ENCODE measurements at places on chromosomes 5 and 9. TPM values are rescaled to one million over a fixed set of nuclear protein-coding genes. Genes with fewer than 3 reads are reported as not detected.

CD14 gene
- 0.21 TPM for total RNA-seq

DNA sequence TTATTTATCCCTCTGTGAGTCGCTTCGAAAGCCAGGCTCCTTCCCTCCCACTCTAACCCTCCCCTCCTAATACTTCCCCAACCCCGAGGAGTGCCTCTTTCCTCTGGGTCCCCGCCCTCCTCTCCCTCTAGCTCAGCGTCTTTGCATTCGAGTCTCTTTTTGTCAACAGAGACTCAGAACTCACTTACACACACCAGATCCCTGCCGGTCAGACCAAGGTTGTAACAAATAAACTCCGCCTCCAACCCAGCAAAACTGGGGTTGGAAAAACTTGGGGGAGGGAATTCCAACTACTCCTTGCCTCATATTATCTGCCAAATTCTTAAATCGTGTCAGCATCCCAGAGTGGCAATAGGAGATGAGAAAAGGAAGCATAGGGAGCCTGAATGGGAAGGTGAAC, at the start of gene HTR1A:
Gene HTR1A (minus strand): TSS at position 167 of the 400 bp plus-strand sequence. CDS start 726 bp downstream, outside the sequence.
- DNase-seq = no peak

XRCC4 gene
- 14.8 TPM for total RNA-seq

CTXN3 gene
- not detected for total RNA-seq

PCDHB12 gene
- total RNA-seq = not detected

DNA sequence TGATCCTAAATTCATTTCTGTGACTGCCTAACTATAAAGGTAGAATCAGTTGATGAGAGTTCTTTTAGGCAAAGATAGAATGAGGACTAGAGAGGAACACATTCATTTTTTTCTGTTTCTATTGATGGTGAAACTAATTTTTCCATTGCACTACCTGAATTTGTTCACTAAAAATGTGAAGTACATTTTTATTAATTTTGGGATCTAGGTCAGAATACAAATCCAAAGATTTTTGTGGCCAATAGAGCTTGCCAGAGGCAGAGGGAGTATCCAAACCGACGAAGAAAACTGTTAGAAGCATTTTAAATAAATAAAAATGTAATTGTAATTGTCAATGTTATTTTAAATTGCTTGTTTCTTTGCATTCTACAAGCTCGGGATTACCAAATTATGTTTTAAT, 78.1 kb downstream of the MTREX start:
- DNase-seq = no peak

GRCh38 chr5:180959661-180960060, 29.0 kb upstream of the BTNL3 start:
- no peak for DNase-seq

GRCh38 chr9:133526721-133527321, 2.1 kb upstream of the MYMK start:
- DNase-seq = no peak

HINT1 gene
- total RNA-seq = 248 TPM

DNA sequence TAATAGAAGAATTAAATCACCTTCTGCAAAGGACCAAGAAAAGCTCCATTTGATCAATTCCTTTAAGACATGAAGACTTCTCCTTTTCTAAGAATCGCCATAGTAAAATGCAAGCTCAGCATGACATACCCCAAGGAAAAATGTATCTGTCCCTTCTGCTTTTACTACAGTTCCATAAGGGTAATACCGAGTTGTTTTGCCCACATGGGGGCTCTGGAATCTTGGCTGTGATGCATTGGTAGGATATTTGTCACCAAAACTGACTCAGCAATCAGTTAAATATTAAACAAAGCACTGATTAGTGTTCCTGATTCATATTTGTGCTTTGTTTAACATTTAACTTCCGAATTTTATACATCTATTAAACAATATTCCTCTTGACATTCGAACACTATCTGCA, 24.3 kb upstream of the KCNIP1 start:
- DNase-seq = no peak

CDH6 gene
- total RNA-seq = not detected

DNA sequence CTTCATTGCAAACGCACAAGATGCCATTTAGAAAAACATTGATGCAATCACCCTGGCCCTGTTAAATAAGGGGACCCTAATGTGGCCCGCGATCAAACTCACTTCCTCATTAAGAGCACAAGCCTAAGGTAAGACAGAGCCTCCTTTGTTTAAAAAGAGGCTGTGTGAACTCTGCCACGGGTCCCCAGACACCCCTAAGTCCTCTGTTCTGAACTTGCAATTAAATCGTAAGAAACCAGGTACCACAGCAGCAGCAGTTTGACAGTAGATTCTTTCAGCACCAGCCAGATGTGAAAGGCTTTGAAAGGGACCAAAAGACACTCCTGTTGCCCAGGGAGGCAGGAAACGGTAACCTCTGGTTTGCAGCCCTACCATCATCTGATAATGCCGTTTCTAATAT, 346.3 kb downstream of the TMEM167A start:
- no peak for DNase-seq

PTCD2 gene
- total RNA-seq = 13.6 TPM

CDK5RAP2 gene
- total RNA-seq = 52.5 TPM

DNA sequence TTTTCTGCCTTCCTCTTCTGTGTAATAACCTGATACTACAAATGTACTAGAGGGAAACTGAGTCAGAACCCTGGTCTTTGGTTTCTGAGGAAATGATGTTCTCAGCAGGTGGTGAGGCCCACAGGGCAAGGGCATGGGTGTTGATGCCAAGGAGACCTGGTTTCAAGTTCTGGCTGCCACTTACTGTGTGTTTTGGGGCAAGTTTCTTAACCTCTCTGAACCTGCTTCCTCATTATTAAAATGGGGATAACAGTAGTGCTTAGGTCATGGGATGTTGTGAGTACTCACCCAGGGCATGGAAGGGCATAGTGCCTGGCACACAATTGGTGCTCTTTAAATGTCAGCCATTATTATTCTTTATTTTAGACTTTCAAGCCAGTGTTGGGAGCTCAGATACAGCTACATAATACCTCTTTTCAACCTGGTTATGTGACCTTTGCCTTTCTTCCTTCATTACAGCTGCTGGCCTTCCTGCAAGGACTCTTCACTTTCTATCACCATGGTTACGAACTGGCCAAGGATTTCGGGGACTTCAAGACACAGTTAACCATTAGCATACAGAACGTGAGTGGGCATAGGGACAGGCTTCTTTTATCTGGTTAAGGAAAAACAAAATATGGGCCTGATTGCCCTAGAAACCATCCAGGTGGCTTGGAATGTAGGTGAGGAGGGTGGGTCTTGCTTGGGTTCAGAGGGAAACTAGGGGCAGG, 131.5 kb downstream of the ARHGAP26 start:
- DNase-seq = no peak

DNA sequence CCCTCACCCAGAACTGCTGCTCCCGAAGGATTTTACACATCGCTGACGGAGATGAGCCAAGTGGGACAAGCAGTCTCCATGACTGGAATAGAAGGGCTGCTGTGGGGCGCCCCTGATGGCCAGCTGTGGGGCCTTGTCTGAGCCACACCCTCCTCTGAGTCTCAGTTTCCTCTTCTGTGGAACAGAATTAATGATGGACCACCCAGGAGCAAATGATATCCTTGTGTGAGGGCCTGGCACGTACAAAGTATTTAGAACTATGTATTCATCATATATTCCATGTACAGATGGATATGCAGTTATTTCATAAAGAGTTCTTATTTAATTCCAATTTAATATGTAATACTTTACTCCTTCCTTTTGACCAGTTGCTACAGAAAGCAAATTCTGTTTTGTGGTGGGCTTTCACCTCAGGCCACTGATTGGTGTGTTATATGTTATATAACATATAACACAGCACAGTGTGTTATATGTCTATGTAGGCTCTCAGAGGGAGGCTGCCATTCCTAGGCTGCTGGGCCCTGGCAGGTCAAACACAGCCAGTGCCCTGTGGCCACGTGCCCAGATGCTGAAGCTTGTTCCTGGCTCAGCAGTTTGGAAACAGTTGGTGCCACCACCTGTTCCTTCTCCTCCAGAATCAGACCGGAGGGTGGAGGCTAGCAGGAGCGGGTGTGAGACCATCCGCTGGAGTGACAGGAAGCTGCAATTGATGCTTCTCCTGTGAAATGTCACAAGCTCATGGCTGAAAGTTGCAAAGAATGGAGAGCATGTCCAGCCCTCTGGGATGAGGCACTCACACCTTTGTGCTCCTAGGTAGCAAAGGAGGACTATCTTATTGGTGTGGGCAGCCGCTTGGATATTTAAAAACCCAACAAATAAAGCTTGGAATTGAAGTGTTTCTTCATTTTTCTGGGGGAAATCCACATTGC, 4.4 kb upstream of the FGD3 start:
- DNase-seq = no peak

MCTP1 gene
- total RNA-seq = 21.5 TPM

ENHO gene
- total RNA-seq = not detected

- no peak for DNase-seq
These were observed 40.1 kb upstream of the BICD2 start for GRCh38 chr9:92804727-92805126.

DNA sequence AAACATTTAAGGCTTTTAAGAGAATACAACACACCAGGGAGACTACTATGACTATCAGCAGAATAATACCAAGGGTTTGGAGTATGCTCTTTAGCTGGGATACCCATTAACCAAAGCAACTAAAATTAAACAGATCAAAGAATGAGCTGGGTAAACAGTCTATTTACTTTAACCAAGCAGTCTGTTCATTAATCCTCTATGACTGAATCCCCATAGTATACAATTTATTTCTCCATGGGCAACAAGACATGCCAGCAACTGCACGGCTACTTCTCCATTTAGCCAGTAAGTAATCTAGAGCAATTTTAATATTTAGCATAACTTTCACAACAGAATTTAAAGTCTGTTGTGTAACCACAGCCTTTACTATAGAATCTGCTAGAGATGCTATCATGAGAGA, 77.6 kb downstream of the CDO1 start:
- DNase-seq = no peak

FST gene
- total RNA-seq = 0.23 TPM

- peak; percentile 34 for DNase-seq
These were observed 96.3 kb upstream of the MEF2C start for GRCh38 chr5:88979244-88979643.

CMYA5 gene
- 0.13 TPM for total RNA-seq

OSMR gene
- total RNA-seq = 0.35 TPM

CDX1 gene
- not detected for total RNA-seq

DNA sequence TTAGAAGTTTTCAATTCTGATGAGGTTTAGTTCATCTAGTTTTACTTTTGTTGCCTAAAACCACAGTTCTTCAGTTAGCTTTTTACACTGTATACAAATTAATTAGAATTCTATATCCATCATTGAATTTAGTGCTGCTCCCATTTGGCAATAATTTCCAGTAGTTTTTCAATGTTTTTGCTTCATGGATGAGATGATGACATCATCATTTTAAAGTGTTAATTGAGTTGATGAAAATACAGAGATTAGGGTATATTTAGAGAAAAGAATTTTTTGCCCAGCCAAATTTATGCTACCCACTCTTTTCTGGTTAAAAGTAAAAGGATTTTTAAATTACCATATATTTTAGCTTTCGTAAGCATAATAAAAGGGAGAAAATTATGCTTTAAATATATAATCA, 323.8 kb downstream of the TMEM167A start:
- DNase-seq = no peak

FAM81B gene
- not detected for total RNA-seq

NR6A1 gene
- 8.7 TPM for total RNA-seq

GRCh38 chr9:108779551-108780325, 76.0 kb downstream of the ACTL7B start:
- DNase-seq = no peak

GRCh38 chr9:99130069-99130468, 25.2 kb downstream of the TGFBR1 start:
- peak; percentile 72 for DNase-seq

DNA sequence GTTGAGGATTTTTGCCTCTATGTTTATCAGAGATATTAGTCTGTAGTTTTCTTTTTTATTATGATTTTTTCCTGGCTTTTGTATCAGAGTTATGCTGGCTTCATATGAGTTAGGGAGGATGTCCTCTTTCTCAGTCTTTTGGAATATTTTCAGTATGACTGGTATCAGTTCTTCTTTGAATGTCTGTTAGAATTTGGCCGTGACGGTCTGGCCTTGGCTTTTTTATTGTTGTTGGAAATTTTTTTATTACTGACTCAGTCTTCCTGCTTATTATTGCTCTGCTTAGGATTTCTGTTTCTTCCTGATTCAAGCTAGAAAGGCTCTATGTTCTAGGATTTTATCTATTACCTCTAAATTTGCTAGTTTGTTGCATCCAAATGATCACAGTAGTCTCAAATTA, 421.9 kb downstream of the CDH10 start:
- DNase-seq = no peak

DNA sequence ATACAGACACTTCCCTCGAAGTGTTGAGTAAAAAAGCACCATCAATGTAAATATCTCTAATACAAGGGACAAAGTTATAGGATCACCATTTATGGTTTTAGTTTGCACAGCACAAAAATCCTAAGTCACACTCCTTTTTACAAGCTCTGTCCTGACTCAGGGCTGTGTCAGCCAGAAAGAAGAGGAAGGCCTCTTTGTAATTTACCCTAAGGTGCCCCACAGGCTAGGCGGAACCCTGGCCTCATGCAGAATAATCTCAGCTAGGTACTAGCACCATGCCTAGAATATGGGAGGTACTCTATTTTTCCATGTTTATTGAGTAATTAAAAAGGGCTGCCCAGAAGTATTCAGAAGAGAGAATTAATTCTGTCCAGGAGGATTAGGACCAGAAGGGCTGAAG, 36.9 kb downstream of the HAVCR1 start:
- DNase-seq = no peak
